BJ (cell line): ENCODE measurements at places on chromosomes 16 and 17.

GRCh38 chr16:75272097-75272551 lies 20.7 kb upstream of the BCAR1 start:
- no peak for DNase-seq

DNA sequence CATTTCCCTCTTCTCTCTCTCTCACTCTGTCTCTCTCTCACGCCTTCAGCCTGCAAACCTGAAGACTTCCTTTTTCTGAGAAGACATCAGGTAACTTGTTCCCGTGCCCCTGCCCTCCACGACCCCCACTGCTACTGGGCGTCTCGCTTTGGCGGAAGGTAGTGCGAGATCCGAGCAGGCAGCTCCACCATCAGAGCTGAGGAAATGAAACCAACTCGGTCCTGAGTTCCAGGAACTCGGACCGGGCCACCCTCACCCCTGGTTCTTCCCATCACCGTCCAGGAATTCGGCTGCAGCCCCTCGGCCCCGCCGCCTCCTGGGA lies 585 bp downstream of the MLKL start:
- DNase-seq, result no peak

GRCh38 chr16:49312389-49312985 lies 30.8 kb upstream of the CBLN1 start:
- no peak for DNase-seq

DNA sequence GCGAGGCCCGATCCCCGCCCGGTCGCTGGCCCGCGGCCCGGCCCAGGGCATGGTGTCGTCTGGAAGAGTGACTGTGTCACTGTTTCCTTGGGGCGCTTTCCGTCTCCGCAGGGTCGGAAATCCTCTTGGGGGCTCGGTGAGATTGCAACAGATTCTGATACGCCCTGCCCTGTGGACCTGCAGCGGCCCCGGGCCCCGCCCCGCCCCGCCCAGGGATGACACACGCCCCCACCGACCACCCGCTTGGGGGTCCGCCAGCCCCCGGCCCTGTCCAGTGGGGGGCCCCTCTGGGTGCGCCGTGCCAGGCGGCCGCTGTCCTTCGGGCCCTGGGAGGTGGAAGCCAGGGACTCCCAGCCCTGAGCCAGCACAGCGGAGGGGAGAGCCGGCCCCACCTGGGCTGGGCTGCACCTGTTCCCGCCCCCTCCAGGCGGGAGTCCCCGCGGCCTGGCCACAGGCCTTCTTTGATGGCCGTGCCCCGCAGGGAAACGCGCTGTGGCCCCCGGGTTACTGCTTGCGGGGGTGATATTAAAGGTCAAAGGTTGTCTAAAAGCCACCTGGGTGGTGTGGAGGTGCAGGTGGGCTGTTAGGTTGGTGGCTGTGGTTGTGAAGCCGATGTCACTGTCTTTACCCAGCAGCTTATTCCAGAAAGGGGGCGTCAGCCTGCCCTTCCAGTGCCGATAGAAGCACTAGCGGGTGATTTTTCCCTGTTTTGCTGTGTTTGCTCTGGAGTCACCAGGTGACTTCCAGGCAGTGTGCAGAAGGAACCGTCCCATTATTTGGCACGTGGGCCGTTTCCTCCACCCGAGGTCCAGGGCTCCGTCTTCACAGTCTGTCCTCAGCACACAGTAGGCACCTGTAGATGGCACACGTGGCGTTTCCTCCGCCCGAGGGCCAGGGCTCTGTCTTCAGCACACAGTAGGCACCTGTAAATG lies 752 bp downstream of the TBC1D24 start:
- no peak for DNase-seq

- no peak for DNase-seq
Measured at GRCh38 chr16:31357324-31358109, 2.5 kb downstream of the ITGAX start.

DNA sequence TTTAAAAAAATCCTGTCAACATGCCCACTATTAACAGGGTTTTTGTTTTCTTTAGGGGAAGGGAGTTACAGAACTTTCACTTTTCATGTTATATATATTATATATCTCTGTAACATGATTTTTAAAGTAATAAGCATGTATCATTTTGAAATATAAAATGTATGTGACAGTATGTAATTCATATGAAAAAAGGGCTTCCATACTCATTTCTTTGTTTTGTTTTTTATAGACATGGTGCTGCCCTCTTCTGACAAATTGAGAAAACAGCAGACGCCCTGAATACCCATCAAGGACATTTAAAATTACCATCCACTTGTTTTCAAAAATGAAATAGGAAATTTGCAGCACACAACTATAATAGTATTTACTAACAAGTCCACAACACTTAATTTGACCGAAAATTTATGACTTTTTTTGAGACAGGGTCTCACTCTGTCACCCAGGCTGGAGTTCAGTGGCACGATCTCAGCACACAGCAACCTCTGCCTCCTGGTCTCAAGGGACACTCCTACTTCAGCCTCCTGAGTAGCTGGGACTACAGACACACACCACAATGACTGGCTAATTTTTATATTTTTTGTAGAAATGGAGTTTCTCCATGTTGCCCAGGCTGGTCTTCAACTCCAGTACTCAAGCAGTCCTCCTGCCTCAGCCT lies 30.4 kb downstream of the CFDP1 start:
- no peak for DNase-seq

GRCh38 chr17:48001197-48001596 lies 30.3 kb downstream of the CDK5RAP3 start:
- no peak for DNase-seq

GRCh38 chr17:67532326-67532871 lies 155.3 kb downstream of the PITPNC1 start:
- DNase-seq, result no peak

DNA sequence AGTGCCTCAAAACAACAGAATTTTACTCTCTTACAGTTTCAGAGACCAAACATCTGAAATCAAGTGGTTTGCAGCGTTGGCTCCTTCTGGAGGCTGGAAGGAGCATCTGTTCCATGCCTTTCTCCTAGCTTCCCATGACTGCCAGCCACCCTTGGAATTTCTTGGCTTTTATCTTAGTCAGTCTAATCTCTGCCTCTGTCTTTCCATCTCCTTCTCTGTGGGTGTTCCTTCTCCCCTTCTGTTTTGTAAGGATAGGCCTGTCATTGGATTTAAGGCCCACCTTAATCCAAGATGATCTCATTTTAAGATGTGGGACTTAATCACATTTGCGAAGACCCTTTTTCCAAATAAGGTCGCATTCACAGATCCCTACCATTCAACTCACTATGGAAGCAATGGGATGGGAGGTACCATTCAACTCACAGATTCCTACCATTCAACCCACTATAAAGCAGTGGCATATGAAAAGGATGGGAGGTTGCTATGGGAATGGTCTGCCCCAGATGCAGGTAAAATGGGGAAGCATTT lies 321.8 kb downstream of the WWOX start:
- no peak for DNase-seq
